ENCODE measurements at places on chromosomes 11 and 22. TPM values are rescaled to one million over a fixed set of nuclear protein-coding genes. Genes with fewer than 3 reads are reported as not detected.

GRCh38 chr11:66595245-66595904 is 2.4 kb downstream of the CCS start:
- peak; percentile 1 for DNase-seq

GRCh38 chr11:14358729-14359439 is at the start of gene RRAS2:
Gene RRAS2, minus strand, starts transcription at chr11:14359183. Its CDS starts 313 bp downstream, at chr11:14358870.
- peak; percentile 90 for DNase-seq

DNA sequence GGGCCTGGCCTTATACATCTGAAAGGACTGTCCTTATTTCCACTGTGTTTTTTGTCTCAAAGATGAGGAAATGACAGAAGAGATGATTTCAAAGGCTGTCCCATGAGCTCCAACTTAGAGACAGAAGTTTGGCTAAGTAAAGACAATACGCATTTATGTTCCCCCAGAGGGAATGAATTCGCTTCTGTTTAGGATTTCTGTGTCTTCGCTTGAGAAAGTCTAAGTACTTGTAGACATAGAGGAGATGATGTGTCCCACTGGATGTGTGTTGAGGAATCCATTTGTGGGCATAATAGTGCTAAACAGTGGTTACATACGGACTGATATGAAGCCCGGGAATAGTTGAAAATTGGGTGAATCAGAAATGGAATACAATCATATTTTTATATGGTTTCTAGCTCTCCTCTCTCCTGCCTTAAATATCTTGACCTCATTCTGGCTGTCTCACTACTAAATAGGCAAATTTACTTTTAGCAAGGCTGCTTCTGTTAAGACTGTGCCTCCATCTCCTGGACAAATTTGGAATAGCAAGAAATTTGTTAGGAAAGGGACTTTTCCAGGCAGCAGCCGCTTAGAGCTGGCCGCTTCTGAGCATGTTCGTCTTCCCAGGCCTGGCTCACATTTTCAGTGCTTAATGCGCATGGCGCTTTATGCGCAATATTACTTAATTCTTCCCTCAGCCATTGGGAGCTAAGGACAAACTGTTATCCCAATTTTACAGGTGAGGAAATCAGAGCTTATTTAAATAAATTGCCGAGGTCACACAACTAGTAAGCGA is 1.9 kb upstream of the PEX26 start:
- DNase-seq: peak; percentile 90

- DNase-seq: no peak
Measured at GRCh38 chr11:120994091-120994859, 29.6 kb upstream of the TBCEL start.

DNA sequence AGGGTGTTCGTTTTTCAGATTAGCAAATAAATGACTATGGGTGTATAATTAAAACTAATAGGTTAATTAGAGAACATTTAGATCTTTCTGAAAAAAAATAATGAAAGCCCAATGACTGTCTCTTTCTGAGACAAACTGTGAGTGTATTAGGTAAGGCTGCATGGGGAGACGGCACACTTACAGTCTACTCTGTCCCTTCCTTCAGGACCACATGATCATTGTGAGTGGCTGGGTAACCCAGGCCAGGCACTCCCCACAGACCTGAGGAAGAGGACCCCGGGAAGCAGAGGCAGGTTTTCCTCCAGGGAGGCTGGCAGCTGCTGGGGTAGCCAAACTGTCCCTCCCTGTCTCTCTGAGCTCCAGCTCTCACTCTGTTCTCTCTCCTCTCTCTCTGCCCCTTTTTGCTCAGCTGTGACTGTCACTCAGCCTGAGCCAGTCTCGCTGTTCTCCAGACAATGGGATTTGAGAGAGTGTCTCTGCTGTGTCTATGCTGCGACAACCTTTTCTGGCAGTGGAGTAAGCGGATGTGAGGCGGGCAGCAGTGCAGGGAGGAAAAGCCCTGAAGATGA is 83.1 kb upstream of the NCAM1 start:
- DNase-seq: no peak

GRCh38 chr11:126654886-126655806 is 299.7 kb downstream of the ST3GAL4 start:
- no peak for DNase-seq

DNA sequence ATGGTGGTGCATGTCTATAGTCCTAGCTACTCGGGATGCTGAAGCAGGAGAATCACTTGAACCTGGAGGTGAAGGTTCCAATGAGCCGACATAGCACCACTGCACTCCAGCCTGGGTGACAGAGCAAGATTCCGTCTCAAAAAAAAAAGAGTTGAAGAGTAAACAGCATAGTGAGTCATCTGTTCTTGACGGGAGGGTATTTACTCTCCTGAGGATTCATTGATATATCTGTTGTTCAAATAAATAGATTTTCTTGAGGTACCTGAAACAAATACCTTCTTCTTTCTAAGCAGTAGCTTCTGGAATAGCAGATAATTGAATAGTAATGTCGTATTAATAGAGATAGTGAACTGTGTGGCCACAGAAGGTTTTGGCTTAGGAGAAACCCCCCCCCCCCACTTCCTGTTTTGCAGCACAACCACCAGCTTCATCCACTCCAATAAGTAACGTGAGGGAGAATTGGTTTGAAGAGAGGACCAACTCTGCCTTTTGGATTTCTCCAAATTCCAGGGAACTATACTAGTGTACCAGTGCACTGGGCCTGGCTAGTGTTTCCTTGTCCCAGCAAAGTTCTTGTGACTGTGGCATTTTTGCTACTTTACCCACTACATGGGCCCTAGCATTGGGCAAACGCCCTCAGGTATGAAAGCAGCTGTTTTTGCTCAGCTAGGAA is 90.0 kb downstream of the PRMT3 start:
- DNase-seq: no peak

DNA sequence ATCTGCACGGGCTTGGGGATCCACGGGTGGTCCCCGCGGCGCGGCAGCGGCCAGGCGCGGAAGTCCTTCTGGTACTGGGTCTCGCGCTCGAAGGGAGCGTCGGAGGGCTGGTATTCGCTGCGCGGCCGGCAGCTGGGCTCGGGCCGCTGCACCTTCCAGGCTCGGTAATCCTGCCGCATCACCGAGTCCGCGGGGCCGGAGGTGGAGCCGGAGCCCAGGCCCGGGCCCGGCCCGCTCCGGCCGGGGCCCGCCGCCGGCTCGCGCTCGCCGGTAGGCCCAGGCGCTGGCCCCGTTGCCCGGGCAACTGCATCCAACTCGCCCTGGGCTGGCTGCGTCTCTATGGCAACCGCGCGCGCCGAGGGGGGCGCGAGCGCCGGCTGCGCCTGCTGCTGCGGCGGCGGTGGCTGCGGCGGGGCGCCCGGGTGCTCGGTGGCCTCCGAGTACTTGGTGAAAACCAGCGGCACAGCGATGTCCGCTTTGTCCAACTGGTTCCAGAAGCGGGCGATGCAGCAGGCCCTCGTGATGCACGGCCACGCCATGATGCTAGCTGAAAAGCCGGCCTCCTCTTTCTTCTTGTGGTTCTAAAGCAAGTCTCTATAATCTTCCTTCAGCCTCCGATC is 897 bp downstream of the MAP6 start:
- peak; percentile 70 for DNase-seq

GRCh38 chr11:29452146-29452545 is 564.7 kb downstream of the KCNA4 start:
- DNase-seq: no peak

- no peak for DNase-seq
Measured at GRCh38 chr11:34549271-34549670, 35.7 kb upstream of the ELF5 start.

The OR51E2 gene
- not detected for total RNA-seq

The PHETA2 gene
- 3.2 TPM for total RNA-seq

The SMTN gene
- total RNA-seq: 4.7 TPM
